Kidney (tissue), 22 donors: ENCODE measurements at places on chromosomes 1 and 21.
A peak's percentile ranks its signal among the peaks of the same experiment; 100 is the strongest.

DNA sequence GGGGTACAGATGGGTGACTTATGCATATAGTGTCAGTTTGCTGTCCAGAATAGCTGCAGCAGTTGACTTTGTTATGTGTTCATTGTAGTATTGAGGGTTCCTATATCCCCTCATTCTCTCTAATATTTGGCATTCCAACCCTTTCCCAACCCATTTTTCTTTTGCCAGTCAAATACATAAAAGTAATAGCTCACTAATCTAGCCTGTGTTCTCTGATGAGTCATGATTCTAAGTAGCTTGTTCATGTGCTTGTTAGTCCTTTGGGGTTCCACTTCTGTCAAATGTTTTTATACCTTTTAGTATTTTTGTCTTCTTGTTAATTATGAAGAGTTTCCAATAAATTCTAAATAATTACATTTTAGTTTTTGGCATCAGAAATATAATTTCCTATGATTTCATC is 99.2 kb upstream of the MROH9 start:
- DNase-seq: no peak

DNA sequence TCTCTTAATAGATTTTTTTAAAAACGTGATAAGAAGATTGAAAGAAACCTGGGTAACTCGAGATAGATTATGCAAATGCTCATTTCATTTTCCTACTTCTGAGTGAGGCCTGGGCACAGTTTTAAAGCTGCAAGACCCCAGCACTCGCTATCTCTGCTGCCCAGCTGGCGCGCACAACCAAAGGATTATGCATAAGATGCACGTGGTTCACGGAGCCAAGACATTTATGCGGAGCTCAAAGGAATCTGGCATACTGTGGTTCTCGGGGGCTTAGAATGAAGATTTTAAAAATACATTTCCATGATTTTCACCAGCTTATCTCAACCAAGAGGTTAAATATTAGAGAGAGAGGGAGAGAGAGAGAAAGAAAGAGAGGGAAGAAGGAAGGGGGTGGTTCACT is 210.9 kb downstream of the DSCAM start:
- no peak for DNase-seq

- DNase-seq: no peak
These were observed 73.9 kb downstream of the PLXNA2 start for GRCh38 chr1:208170252-208170651.

DNA sequence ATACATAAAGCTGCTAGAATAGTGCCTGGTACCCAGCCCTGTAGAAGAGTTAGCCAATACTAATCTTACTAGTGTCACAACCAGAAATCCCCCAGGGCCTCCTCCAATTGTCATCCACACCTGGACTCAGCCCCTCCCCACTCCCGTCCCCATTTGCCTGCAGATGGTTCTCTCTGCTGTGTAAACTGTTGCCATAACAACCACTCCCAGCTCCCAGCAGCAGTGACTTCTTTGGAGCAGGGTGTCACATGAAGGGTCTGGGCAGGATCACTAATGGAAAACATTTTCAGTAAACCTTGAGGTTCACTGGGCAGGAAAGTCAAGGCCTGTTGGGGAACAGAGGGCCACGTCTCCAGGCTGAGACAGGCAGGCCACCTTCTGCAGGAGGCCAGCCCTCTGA is 126.0 kb upstream of the IPO9 start:
- peak; percentile 77 for DNase-seq

DNA sequence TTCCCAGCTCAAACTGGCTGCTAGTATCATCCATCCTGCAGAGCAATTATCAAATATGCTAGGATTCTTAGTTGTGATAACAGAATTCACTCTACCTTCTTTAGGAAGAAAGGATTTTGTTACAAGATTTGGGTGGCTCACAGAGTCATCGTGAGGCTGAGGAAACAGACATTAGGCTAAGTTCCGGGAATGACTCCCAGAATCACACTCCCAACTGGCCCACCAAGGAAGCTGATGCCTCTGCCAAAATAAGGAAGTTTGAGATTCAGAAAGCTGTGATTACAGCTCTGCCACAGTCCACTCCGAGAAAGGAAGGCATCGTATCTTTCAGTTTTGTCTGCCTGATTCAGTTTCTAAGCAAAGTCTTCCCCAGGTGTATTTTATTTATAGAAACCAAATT is 50.6 kb upstream of the LYPLAL1 start:
- DNase-seq: no peak

GRCh38 chr1:234929369-234929768 is 199.3 kb downstream of the TOMM20 start:
- DNase-seq: no peak

GRCh38 chr1:197896301-197896700 is 6.1 kb upstream of the C1orf53 start:
- no peak for DNase-seq

DNA sequence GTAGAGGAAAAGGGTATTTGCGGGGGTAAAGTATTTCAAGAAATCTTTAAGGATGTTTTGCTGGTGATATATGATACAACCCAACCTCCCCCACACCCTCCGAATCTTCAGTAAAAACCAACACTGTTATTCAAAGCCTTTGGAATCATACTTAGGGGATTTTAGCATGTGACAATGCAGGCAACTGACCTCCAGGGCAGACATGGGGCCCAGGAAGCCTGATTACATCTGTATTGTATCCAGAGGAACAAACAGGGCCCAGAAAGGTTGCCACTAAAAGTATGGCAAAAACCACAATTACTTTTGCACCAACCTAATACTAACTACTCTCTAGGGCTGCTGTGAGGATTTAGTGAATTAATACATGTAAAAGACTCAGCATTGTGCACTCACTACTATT is 43.9 kb upstream of the CNN3 start:
- no peak for DNase-seq
